ENCODE measurements at places on chromosomes 6 and 20. TPM values are rescaled to one million over a fixed set of nuclear protein-coding genes. Genes with fewer than 3 reads are reported as not detected.

SNPH gene
- 8.8 TPM for total RNA-seq

PSORS1C1 gene
- not detected for total RNA-seq

OR2J1 gene
- not detected for total RNA-seq

SPTLC3 gene
- 1.0 TPM for total RNA-seq

TRIM40 gene
- not detected for total RNA-seq

GRCh38 chr20:59829786-59830664, 103.4 kb downstream of the SYCP2 start:
- H3K36me3 ChIP-seq: no peaks in the 10 kb centered on the region
- DNase-seq: no peak
- no peaks in the 10 kb centered on the region for H3K4me1 ChIP-seq
- H3K27ac ChIP-seq: no peak overlapping the region
- no peak overlapping the region for H3K4me3 ChIP-seq

GRCh38 chr6:148811459-148811858, 64.6 kb downstream of the UST start:
- H3K27me3 ChIP-seq: peaks cover 4% of the 10 kb centered on the region
- no peaks in the 10 kb centered on the region for H3K4me1 ChIP-seq
- H3K36me3 ChIP-seq: no peaks in the 10 kb centered on the region

- H3K27me3 ChIP-seq: no peaks in the 10 kb centered on the region
- DNase-seq: no peak
- H3K4me1 ChIP-seq: peaks cover 2% of the 10 kb centered on the region
- no peak overlapping the region for H3K27ac ChIP-seq
- H3K4me3 ChIP-seq: no peak overlapping the region
Measured at GRCh38 chr20:47244451-47244850, 112.0 kb downstream of the ZMYND8 start.

- H3K4me3 ChIP-seq: no peak overlapping the region
- H3K4me1 ChIP-seq: no peaks in the 10 kb centered on the region
- DNase-seq: no peak
- no peak overlapping the region for H3K27ac ChIP-seq
- no peaks in the 10 kb centered on the region for H3K36me3 ChIP-seq
Measured at GRCh38 chr6:91013511-91013910, 426.6 kb upstream of the MAP3K7 start.

- no peaks in the 10 kb centered on the region for H3K36me3 ChIP-seq
- no peaks in the 10 kb centered on the region for H3K4me1 ChIP-seq
- H3K4me3 ChIP-seq: no peak overlapping the region
- DNase-seq: no peak
- H3K27ac ChIP-seq: no peak overlapping the region
Measured at GRCh38 chr20:23613676-23614075, 8.0 kb upstream of the CST9 start.

DNA sequence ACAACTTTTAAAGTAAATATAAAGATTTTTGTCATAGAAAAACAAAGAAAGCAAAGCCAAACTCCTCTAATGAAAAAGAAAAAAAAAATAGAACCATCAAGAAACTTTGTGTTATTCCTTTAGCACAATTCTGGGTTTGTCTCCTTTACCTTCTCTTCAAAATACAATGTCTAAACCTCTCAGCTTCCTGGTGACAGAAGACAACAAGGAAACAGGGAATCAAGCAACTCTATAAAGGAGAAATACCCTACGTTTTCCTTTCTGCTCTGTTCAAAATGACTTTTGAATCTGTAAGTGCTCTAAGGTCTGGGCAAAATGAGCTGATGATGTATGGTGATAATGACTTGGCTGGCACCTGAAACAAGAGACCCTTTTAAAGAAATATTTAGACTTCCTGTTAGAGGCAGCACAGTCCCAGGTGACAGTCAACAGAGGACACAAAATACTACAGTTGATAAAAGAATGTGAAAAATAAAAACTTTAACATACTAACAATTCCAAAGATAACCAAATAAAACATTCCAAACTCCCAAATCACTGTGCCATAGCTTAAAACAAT, 101.4 kb downstream of the PRDM1 start:
- DNase-seq: no peak
- H3K4me3 ChIP-seq: peak overlapping the region; percentile 42
- peaks cover 17% of the 10 kb centered on the region for H3K36me3 ChIP-seq
- H3K27me3 ChIP-seq: no peaks in the 10 kb centered on the region
- peak overlapping the region; percentile 81 for H3K27ac ChIP-seq

DNA sequence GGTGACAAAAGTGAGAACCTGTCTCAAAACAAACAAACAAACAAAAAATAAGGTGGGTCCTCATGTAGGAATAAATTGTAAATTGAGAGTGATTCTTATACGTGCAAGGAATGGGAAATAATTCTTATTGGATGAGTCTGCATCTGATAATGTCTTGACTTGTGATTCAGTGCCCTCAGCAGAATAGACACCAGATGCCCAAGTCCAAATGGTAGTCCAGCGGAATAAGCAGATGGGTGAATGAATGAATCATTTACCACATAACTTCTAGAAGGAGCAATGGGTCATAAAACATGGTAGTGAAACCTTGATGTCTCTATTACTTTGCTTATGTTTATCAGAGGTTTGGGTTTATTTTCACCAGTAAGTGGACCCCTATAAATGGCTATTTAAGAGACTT, 747.7 kb downstream of the PHF3 start:
- no peaks in the 10 kb centered on the region for H3K4me1 ChIP-seq
- no peak overlapping the region for H3K27ac ChIP-seq
- no peak overlapping the region for H3K4me3 ChIP-seq
- no peak for DNase-seq

DNA sequence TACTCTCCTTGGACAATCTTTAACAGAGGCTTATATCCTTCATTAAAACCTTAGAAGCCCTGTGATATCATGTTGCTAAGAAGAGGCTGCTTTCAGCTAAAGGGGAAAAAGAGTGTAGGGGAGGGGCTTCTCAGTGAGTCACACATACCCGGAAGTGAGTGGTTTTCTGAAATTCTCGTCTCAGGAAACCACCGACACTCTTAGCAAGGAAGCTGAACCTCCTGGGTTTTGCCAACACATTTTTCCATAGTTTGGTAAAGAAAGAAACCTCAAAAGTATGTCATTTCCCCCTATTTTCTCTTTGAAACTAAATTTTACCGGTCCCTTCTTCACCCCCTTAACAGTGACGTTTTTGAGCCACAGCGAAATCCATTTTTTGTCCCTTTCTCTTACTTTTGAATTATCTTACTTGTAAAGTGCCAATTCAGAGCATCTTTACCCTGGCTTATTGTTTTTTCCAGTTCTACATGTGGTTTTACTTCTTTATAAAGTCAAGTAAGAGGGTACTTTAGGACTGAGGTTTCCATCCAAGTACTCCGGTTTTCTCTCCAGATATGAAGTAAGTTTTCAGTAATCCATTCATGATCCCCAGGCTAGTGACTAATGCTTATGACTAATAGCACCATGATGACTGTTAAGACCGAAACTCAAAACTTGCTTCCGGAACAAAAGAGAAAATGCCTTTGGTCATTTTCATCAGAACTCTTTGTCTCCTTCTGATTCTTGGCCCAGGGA, 219.3 kb downstream of the ARHGAP18 start:
- DNase-seq: no peak
- H3K36me3 ChIP-seq: peaks cover 2% of the 10 kb centered on the region
- H3K27ac ChIP-seq: peak overlapping the region; percentile 92
- H3K4me3 ChIP-seq: peak overlapping the region; percentile 68
- H3K27me3 ChIP-seq: no peaks in the 10 kb centered on the region

- peaks cover 15% of the 10 kb centered on the region for H3K27me3 ChIP-seq
- DNase-seq: no peak
- no peaks in the 10 kb centered on the region for H3K4me1 ChIP-seq
- H3K27ac ChIP-seq: no peak overlapping the region
- no peaks in the 10 kb centered on the region for H3K36me3 ChIP-seq
Measured at GRCh38 chr6:132590362-132590761, 821 bp upstream of the TAAR5 start.

- H3K27ac ChIP-seq: no peak overlapping the region
- H3K4me3 ChIP-seq: no peak overlapping the region
- DNase-seq: no peak
- H3K36me3 ChIP-seq: no peaks in the 10 kb centered on the region
Measured at GRCh38 chr20:23291575-23292240, 58.9 kb upstream of the NXT1 start.

DNA sequence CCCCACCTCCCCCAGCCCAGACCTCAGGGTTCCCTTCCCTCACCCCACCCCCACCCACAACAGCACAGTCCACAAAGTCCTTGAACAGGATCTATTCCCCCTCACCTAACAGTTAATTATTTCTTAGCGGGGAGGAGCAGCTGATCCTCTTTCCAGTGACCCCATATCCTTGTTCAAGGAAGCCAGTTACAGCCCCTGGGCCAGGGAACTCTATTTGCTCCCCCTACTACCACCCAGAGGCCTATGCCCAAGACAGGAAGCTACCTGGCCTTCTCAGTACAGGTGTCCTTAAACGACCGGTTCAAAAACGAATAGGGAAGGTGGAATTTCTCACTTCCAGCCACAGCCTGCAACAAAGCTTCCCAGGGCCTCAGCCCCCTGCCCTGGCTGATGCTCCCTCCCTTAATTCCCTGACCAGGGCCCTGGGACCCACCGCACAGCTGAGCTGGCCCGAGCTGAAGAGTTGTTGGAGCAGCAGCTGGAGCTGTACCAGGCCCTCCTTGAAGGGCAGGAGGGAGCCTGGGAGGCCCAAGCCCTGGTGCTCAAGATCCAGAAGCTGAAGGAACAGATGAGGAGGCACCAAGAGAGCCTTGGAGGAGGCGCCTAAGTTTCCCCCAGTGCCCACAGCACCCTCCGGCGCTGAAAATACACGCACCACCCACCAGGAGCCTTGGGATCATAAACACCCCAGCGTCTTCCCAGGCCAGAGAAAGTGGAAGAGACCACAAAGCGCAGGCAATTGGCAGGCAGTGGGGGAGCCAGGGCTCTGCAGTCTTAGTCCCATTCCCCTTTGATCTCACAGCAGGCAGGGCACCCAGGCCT, 778 bp downstream of the MCCD1 start:
- peaks cover 33% of the 10 kb centered on the region for H3K36me3 ChIP-seq
- no peak overlapping the region for H3K27ac ChIP-seq
- H3K27me3 ChIP-seq: no peaks in the 10 kb centered on the region
- no peak for DNase-seq

DNA sequence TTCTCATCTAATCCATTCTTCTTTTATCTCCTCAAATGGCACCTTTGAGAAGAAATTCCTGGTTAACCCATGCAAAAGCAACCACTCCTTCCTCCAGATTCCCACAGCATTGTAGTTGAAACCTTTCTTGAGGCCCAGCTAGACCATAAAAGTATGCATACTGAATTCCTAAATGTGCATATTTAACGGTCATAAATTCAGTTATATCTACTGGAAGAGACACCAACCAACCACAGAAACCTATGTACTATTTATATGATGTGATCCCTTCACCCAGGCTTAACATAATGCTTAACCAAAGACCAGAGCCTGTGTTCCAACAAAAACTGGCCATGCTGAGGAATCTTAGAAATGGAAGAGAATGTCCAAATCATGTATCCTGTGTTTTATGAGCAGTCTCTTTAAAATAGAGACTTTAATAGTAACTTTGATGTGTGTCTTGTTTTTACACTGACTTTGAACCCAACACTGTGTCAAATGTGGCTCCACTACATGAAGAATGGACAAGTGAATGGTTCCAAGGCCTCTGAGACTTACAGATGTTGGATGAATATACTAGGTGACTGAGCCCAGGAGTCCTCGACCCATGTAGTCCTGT, 11.4 kb upstream of the TAF8 start:
- H3K36me3 ChIP-seq: peaks cover 16% of the 10 kb centered on the region
- DNase-seq: no peak
- H3K4me1 ChIP-seq: peaks cover 68% of the 10 kb centered on the region
- H3K4me3 ChIP-seq: peak overlapping the region; percentile 81

GRCh38 chr6:112986321-112986720, 639.2 kb downstream of the RFPL4B start:
- H3K4me3 ChIP-seq: no peak overlapping the region
- H3K36me3 ChIP-seq: no peaks in the 10 kb centered on the region
- H3K4me1 ChIP-seq: no peaks in the 10 kb centered on the region
- no peak overlapping the region for H3K27ac ChIP-seq
- H3K27me3 ChIP-seq: no peaks in the 10 kb centered on the region

DNA sequence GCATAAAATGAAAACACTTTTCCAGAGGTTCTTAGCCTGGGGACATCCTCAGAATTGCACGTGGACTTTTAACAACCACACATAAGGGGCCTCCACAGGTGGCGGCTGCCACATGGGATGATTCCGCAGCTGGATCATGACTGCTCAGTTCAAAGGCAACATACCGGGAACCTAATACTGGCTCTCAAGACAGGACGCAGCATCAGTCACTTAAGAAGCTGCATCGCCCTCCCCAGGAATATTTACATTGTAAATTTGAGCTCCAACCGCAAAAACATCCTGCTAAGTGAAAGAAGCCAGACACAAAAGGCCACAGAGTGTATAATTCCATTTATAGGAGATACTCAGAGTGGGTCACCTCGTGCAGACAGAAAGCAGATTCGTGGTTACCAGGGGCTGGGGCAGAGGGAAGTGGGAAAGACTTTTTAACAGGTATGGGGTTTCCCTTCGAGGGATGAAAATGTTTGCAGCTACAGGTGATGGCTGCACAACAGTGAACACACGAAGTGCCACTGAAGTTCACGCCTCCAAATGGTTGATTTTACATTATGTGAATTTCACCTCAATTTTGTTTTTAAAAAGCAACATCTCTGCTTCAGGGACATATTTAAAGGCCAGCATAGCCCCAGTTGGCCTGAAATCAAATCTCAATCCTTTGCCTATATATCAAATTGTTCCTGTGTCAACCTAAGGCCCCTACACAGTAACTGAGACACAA, 141.5 kb downstream of the BMP7 start:
- peaks cover 4% of the 10 kb centered on the region for H3K27me3 ChIP-seq
- DNase-seq: no peak
- H3K36me3 ChIP-seq: no peaks in the 10 kb centered on the region
- H3K4me3 ChIP-seq: no peak overlapping the region
- H3K27ac ChIP-seq: no peak overlapping the region
